ENCODE measurements at places on chromosomes 4 and X.

- no peak for DNase-seq
Observed at GRCh38 chr4:930827-931193, 1.3 kb downstream of the GAK start.

DNA sequence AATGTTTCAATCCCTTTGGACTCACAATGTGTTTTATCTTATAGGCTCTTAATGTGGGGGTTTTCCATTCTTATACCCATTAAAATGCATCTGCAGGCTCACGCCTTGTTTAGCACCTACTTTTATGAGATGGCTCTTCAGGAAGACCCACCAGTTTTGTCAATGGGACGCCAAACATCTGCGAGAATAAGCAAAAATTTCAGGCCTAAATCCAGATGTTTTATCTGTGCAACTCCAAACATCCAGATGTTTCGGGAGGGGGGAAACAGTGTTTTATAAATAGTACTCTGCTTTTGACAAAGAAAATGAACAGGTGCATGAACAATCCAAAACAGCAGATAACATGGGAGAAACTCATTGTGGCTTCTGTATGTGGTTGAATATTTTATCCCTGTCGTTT lies 342.8 kb downstream of the DHX15 start:
- no peak for DNase-seq

DNA sequence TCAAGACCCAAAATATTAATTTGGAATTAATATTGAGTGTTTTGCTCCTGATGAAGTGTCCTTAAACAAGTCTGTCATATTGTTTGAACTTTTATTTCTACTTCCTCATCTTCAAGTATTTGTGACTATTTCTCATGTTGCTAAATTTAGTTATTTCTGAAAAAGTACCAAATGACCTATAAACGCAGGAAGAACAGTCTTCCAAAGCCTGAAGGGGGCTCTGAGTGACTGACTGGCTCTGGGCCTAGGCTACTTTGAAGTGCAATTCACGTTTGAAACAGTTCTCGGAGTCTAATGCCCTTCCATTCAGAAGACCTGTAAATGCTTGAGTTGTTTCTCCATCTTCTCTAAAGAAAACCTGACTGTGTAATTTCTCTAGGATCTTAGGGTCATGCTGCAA lies 26.5 kb downstream of the GALNT7 start:
- DNase-seq = no peak

- DNase-seq = no peak
Observed at GRCh38 chrX:16903274-16904022, 33.3 kb upstream of the RBBP7 start.

GRCh38 chrX:47200385-47201150 lies 6.9 kb downstream of the UBA1 start:
- DNase-seq = no peak

GRCh38 chr4:126957987-126958386 lies 674.8 kb upstream of the INTU start:
- DNase-seq = no peak

DNA sequence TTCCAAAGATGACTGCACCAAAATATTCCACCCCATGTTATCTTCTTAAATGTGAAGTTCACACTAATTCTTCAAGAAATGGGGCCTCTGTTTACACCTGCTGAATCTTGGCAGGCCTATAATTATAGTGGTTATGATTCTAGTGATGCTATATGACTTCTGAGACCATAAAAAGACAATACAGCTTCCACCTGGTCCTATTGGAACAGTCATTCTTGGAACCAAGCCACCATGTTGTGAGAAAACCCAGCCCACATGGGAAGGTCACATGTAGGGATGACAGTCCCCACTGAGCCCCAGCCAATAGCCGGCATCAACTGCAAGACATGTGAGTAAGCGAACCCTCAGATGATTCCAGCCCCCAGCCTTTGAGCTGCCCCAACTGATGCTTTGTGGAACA lies 587.5 kb downstream of the MID1IP1 start:
- no peak for DNase-seq

DNA sequence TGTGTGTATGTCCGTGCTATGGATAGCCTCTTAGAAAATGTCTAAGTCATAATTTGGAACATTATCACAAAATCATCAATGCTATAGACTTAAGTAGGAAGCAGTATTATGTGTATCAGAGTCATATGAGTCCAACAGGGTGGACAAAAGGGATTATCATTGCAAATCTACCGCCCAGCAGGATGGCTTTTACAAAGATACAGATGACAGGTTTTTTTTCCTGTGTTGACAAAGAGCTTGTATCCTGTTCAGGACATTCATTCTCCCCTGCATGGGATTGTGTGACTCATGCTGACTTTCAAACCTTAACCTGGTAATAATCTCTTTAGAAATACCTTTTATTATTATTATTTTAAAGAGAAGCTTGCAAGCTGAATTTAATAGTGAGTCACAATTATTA lies 310.3 kb upstream of the GNPDA2 start:
- DNase-seq = no peak

DNA sequence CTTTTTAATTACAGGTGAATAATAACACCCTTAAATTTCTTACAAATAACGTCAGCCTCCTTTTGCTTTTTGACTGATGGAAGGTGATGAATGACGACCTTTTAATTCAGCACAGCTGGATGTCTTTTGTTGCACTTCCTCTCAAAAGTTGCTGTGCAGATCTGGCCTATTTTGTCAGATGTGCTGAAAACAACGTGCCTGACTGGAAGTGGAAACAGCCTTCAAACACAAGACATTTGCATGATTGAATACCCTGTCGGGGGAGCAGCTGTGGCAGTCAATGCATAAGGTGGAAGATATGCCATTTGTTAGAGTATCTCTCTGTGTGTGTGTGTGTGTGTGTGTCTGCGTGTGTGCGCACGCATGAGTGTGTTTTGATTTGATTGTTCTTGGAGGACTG lies 579.7 kb downstream of the SPRY1 start:
- DNase-seq = peak; percentile 50

- no peak for DNase-seq
Observed at GRCh38 chr4:77564231-77564630, 41.4 kb upstream of the CXCL13 start.

GRCh38 chr4:121696170-121696580 lies 605 bp downstream of the ANXA5 start:
- DNase-seq = no peak

- no peak for DNase-seq
Observed at GRCh38 chr4:46274717-46275116, 115.2 kb downstream of the GABRA2 start.

DNA sequence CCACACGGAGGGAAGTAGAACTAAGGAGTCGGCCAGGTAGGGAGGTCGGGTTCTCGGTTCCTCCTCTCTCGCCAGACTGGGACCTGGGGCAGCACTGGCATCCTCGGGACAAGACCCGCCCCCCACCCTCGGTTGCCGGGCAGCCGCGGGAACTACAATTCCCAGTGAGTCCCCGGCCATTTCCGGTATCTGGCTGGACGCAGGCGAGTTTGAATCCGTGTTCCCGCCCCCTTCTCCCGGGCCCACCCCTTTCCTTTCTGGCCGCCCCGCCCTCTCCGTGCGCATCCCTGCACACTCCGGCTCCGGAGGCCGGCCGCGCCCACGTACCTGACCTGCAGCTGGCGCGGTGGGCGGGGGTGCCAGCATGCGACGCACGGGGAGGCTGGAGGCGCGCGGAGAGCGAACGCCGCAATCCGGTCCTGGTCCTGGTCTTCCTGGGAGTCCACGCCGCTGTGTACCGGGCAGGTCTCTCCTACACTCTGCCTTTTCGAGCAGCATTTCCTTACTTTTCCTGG lies 10.2 kb upstream of the DLG3 start:
- peak; percentile 83 for DNase-seq

- DNase-seq = no peak
Observed at GRCh38 chrX:906586-906985, 276.0 kb downstream of the SHOX start.

- DNase-seq = no peak
Observed at GRCh38 chr4:48499551-48500066, 9.6 kb downstream of the ZAR1 start.

DNA sequence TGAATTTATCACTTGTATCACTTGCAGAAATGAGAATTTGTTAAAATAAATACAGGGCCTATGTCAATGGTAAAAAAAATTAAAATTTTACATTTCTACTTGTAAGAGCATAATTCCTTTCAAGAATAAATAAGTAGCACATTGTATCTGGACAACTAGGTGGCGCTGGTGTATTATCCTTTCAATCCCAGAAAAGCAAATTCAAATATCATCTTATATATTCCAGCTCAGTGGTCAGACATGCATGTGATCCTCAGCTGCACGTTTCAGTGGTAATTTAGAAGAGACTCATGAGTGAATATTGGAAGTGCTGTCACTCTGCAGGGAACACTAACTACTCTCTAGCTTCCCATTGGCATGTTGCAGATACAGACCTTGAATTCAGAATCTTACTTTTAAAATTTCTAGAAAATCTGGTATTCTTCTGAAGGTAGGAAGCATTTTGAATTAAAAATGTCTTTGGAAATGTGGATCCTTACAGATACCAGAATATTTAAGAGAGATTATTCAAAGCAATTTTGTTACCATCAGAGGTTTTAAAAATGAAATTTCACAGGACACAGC lies 1414.7 kb upstream of the TENM3 start:
- no peak for DNase-seq

DNA sequence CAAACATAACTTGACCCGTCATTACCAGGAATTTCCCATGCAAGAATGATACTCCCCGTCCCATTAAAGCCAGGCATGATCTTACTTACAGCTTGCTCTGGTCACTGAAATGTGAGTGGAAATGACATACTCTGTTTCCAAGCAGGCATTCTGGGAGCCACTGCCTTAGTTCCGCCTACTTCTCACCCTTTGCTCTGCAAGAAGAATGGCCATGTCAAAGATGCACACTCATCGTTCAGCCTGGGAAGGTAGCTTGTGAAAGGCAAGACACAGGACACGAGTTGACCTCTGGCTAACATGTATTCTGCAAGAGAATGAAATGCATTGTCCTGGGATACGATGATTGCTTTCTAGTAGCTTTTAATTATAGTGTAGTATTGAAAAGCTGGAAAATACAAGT lies 1144.4 kb downstream of the NLGN4X start:
- DNase-seq = no peak

DNA sequence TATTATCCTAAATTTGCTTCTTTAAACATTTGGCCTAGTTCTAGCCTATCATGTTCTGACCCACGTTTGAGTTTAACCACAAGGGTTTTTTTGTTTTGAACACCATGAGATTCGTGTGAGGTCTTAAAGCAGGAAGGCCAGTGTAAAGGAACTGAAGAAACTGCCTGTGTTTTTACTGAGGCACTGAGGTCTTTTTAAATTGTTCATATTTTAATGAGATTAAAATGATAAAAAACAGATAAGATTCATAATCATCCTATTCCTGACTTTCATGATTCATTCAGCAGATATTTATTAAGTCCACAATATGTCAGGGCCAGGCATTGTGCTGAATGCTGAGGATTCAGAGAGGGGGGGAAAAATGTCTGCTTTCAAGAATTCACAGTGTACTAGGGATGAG lies 3.2 kb downstream of the RPS6KA3 start:
- no peak for DNase-seq

GRCh38 chrX:29690061-29690460 lies 525.3 kb upstream of the MAGEB2 start:
- DNase-seq = no peak

GRCh38 chrX:118536687-118537461 lies 41.3 kb downstream of the DOCK11 start:
- peak; percentile 26 for DNase-seq

GRCh38 chr4:176400816-176401461 lies 81.2 kb downstream of the SPCS3 start:
- DNase-seq = no peak

All from glutamatergic neuron (in vitro differentiated cells).